Pancreas (tissue), 10 donors: ENCODE measurements at places on chromosomes 16 and 17. TPM values are rescaled to one million over a fixed set of nuclear protein-coding genes. Genes with fewer than 3 reads are reported as not detected.

DNA sequence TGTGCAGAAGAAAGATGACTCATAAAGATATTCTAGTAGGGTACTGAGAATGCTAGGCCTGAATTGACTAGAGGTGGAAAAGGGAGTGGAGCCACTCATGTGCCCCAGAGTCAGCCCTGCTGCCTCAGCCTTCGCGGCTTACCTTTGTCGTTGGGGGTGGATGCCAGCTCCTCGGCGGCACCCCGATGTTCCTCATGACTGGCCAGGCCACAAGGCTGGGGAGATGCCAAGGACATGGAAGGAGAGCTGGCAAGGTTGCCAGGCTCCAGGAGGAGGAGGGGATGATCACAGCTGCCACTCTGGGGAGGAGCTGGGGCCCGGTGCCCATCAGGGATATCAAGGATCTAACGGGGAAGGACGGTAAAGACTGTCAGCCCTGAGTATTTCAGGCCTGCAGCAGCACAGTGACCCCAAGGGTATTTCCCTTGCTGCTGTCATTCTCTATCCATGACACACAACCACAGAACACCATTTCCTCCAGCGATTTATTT, 9.7 kb upstream of the SLC35B1 start:
- peak; percentile 54 for DNase-seq
- no peak overlapping the region for H3K4me3 ChIP-seq
- H3K27me3 ChIP-seq = no peaks in the 10 kb centered on the region
- H3K27ac ChIP-seq = no peak overlapping the region

The ENPP7 gene
- 0.15 TPM for polyA plus RNA-seq

GRCh38 chr17:1232786-1233185, 37.5 kb upstream of the BHLHA9 start:
- no peaks in the 10 kb centered on the region for H3K4me1 ChIP-seq
- no peak for DNase-seq
- H3K4me3 ChIP-seq = no peak overlapping the region
- no peaks in the 10 kb centered on the region for H3K27me3 ChIP-seq
- no peak overlapping the region for H3K27ac ChIP-seq

- H3K4me3 ChIP-seq = peak overlapping the region; percentile 86
- no peaks in the 10 kb centered on the region for H3K27me3 ChIP-seq
- H3K27ac ChIP-seq = no peak overlapping the region
- no peaks in the 10 kb centered on the region for H3K36me3 ChIP-seq
Measured at GRCh38 chr16:1614456-1615102, 2.4 kb downstream of the CRAMP1 start.

GRCh38 chr16:12539185-12539929, 264.3 kb downstream of the CPPED1 start:
- H3K36me3 ChIP-seq = no peaks in the 10 kb centered on the region
- no peaks in the 10 kb centered on the region for H3K4me1 ChIP-seq
- no peaks in the 10 kb centered on the region for H3K27me3 ChIP-seq
- H3K4me3 ChIP-seq = no peak overlapping the region
- H3K27ac ChIP-seq = no peak overlapping the region

- no peaks in the 10 kb centered on the region for H3K36me3 ChIP-seq
- no peak overlapping the region for H3K27ac ChIP-seq
- H3K4me1 ChIP-seq = peaks cover 40% of the 10 kb centered on the region
- H3K4me3 ChIP-seq = no peak overlapping the region
Measured at GRCh38 chr16:74607962-74608356, 1.0 kb upstream of the GLG1 start.

DNA sequence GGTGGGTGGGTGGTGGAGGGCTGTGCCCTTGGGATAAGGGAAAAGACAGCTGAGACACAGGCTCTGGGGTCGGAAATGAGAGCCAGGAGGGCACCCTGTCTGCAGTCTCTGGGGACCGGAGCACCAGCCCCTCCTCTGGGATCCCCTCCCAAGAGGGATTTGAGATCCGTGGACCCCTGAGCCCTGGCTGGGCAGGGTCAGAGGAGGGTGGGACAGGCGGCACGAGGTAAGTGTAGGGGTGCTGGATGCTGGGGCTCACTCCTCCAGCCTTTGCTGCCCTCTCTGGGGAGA, 425 bp downstream of the SGSH start:
- DNase-seq = no peak
- no peaks in the 10 kb centered on the region for H3K27me3 ChIP-seq
- no peaks in the 10 kb centered on the region for H3K4me1 ChIP-seq
- H3K36me3 ChIP-seq = no peaks in the 10 kb centered on the region
- peak overlapping the region; percentile 67 for H3K27ac ChIP-seq

DNA sequence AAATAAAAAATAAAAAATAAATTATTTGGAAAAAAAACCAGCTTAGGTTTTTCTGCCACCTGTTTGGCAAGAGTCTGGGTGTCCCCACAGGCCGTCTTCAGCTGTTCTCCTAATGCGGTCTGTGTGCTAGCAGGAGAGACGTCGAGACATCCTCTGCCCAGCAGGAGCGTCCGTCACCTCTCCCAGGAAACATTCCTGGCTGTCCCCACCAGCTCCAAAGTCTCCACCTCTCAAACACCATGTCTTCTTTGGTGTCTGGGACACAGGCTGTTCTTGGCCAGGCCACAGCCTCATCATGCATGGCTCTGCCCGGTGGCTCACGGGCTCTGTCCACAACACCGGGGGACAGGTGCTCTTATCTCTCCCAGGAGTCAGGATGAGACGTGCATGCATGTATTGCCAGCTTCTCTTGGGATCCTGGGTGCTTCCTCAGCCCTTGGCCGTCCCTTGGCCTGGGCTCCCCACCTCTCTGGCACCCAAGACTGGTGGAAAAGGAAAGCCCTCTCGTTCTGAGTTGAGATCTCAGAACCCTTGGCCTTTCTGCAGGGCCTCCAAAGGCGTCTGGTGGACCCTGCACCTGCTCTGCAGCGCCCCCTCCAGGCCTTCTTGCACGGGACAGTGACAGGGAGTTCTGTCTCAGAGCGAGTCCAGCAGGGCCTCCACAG, 84.9 kb upstream of the CBX4 start:
- peak; percentile 77 for DNase-seq
- H3K4me3 ChIP-seq = no peak overlapping the region
- H3K27me3 ChIP-seq = no peaks in the 10 kb centered on the region
- H3K4me1 ChIP-seq = peaks cover 22% of the 10 kb centered on the region
- H3K27ac ChIP-seq = peak overlapping the region; percentile 93

DNA sequence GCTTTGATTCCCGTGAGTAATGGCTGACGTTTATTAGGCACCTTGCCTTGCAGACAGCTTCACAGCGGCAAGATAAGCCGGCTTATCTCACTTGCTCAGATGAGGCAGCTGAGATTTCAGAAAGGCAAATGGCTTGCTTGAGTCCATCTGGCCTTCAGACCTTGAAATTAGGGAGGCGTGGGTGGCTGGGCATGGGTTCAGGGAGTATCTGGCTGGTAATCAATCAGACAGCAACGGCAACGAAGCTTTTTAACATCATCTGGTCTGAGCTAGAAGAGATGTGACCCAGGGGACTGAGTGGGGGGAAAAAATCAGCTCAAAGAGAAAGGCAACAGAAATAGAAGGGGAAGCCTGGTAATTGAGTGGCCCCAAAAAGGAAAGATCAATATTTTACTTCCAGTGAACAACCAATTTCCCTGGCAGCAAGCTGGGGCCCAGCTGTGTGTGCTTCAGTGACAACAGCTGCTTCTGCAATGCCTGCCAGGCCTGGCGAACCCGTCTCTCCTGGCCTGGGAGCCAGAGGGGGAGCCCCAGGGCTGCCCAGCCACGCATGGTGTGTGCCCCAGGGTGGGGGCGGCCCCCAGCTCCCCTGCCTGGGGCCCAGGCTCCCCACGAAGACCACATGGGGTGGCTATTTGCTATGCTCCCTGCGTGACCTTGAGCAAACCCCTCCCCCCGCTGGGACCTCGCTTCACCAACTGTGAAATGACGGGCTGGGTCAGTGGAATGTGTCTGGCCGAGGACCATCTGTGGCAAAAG, 34.0 kb downstream of the RAB11FIP4 start:
- no peaks in the 10 kb centered on the region for H3K27me3 ChIP-seq
- peaks cover 9% of the 10 kb centered on the region for H3K4me1 ChIP-seq

DNA sequence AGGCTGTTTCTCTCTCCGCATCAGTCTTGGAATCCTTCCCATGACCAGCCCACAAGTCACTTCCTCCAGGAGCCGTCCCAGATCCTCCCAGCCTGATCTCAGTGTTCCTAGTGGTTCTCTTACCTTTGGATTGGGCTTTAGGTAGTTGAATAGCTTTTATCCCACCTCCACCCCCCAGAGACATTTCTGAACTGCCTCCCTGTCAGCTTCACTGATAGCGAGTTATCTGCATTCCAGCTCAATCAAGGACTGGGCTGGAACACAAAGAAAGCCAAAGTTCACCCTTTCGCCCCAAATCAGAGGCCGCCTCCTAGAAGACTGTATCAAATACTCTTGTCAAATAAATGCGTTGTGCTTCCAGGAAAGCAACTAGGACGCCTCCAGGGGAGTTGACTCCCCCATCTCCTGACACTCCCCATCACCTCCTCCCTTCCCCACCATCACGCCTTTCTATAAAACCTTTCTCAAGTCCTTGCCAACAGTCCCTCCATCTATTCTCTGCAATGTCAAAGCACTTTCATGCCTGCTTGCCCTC, 72.7 kb downstream of the TMEM132E start:
- no peaks in the 10 kb centered on the region for H3K36me3 ChIP-seq
- no peaks in the 10 kb centered on the region for H3K4me1 ChIP-seq
- no peaks in the 10 kb centered on the region for H3K27me3 ChIP-seq
- no peak overlapping the region for H3K4me3 ChIP-seq

DNA sequence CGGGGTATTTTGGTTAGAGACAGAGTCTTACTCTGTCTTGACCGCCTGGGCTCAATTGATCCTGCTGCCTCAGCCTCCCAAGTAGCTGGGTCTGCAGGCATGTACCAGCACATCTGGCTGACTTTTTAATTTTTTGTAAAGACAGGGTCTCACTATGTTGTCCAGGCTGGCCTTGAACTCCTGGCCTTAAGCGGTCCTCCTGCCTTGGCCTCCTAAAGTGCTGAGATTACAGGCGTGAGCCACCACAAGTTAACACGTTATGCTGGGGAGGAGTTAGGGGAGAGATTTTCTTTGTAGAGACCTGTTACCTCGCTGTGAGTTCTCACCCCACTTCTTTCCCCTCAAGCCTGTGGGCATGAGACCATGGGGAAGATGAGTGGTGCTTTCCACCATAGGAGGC, 1.8 kb upstream of the CES4A start:
- no peak overlapping the region for H3K4me3 ChIP-seq
- H3K4me1 ChIP-seq = no peaks in the 10 kb centered on the region
- no peak for DNase-seq
- no peaks in the 10 kb centered on the region for H3K27me3 ChIP-seq

The TMEM100 gene
- polyA plus RNA-seq = 4.1 TPM

The CACNG1 gene
- not detected for polyA plus RNA-seq

The PNMT gene
- 3.0 TPM for polyA plus RNA-seq

The TEKT5 gene
- polyA plus RNA-seq = 0.26 TPM

DNA sequence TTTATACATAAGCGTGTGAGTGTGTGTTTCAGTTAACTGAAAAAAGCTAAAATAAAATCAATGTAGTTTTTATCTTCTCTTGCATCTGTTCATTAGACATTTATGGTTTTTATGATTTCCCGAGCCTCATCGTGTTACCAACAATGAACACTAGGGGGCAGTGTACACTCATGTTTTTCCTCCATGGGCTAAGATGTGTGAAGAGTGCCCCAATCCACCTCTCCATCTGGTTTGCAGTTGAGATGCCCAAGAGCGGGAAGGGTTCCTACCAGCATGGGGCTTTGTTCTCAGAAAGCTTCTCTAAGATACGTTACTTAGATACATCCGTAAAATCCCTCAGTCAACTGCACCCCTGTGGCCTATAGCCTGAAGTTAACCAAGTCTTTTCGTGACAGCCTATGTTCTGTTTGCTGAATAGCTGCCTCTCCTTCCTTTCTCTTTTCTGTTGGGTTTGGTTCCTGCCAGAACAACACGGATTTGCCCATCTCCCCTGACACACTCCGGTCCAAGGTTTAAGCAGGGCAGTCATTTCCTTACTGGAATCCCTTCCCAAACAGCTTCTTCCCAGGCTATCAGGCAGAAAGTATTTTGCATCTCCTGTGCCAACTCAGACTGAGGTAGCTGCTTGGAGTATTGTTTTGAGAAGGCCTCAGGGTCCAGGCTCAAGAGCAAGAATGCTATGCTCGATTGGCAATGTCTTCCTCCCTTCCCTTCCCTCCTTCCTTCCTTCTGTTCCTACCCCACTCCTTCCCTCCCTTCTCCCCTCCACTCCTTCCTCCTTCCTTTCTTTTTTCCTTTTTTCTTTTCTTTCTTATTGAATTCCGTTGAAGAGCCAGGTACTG, 12.9 kb upstream of the ELAC2 start:
- DNase-seq = no peak
- H3K27ac ChIP-seq = no peak overlapping the region
- H3K4me3 ChIP-seq = no peak overlapping the region
- H3K36me3 ChIP-seq = no peaks in the 10 kb centered on the region
